ENCODE measurements at places on chromosomes 3 and 15. TPM values are rescaled to one million over a fixed set of nuclear protein-coding genes. Genes with fewer than 3 reads are reported as not detected.

- no peak overlapping the region for H3K27ac ChIP-seq
- H3K36me3 ChIP-seq: no peaks in the 10 kb centered on the region
- no peaks in the 10 kb centered on the region for H3K4me1 ChIP-seq
- H3K27me3 ChIP-seq: no peaks in the 10 kb centered on the region
These were observed 29.7 kb upstream of the MDFIC2 start for GRCh38 chr3:70342149-70342548.

The CYP1A2 gene
- not detected for total RNA-seq

GRCh38 chr15:39625451-39625850 is 44.6 kb downstream of the THBS1 start:
- no peak overlapping the region for H3K4me3 ChIP-seq
- H3K27me3 ChIP-seq: no peaks in the 10 kb centered on the region
- H3K4me1 ChIP-seq: peaks cover 58% of the 10 kb centered on the region
- no peak for DNase-seq

- DNase-seq: peak; percentile 7
- no peaks in the 10 kb centered on the region for H3K4me1 ChIP-seq
- H3K4me3 ChIP-seq: no peak overlapping the region
- H3K27ac ChIP-seq: no peak overlapping the region
- H3K27me3 ChIP-seq: peaks cover 11% of the 10 kb centered on the region
These were observed 319.3 kb upstream of the ATP10A start for GRCh38 chr15:26182441-26182840.

DNA sequence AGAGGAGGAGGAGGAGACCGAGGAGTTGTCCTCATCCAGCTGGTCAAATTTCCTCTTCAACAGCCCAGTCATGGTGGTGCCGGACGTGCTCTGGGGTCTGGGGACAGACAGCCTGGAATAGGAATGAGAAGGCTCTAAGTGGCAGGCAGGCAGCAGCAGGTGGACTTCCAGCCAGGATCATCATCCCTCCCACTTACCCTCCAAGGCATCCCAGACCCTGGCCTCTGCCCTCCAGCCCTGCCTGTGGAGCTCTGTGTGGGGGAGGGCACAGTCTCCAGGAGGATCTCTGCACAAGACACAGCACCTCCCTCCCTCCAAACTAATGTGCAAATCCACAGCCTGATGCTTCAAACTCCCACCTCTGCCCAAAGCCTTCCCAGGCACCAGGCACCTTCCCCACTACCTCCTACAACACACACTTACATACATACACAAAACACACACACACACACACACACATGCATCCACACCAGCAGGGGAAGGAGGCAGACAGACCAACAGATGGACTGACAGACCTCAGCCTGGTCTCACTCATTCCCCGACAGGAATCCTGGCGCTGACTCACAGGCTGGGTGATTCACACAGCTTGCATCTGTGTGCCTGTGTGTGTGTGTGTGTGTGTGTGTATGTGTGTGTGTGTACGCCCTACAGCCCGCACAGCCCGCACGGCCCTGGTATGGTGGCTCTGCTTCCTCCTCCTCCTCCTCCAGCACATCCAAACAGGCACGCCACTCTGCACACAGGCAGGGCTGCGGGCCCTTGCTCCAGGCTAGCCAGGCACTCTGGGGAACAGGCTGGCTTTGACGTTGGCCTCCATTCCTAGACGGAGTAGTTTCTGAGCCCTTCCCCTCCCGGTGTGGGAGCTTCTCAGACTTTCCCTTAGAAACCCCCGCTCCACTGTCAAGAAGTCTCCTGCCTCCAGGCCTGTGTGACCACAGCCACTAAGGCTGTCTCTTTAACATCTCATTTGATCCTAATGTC is 6.5 kb downstream of the CSRNP1 start:
- H3K4me1 ChIP-seq: peaks cover 76% of the 10 kb centered on the region
- DNase-seq: peak; percentile 97
- H3K4me3 ChIP-seq: peak overlapping the region; percentile 36
- H3K27me3 ChIP-seq: no peaks in the 10 kb centered on the region

The TRPM7 gene
- total RNA-seq: 16.8 TPM

The CPN2 gene
- not detected for total RNA-seq

The COL6A6 gene
- total RNA-seq: not detected

The XIRP1 gene
- total RNA-seq: not detected

The LYZL4 gene
- total RNA-seq: not detected

GRCh38 chr15:95590533-95591044 is 739.9 kb upstream of the NR2F2 start:
- DNase-seq: no peak
- no peaks in the 10 kb centered on the region for H3K4me1 ChIP-seq
- no peaks in the 10 kb centered on the region for H3K27me3 ChIP-seq
- H3K27ac ChIP-seq: no peak overlapping the region

DNA sequence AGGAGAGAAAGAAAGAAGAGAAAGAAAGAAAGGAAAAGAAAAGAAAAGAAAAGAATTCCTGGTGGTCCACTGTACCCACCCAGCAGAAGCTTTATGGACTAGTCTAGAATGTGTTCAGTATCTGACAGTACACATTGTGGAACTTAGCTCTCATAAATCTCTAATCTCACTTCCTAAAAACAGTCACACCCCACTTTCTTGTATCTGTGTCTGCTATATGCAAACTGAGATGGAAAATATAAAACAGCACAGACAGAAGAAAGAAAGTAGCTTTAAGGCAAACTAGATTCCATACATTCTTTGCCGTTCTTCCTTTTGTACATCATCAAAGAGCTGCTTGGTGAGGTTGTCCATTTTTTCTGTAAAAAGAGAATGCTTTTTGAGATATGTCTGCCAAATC is 41.1 kb upstream of the GNB5 start:
- DNase-seq: no peak
- no peaks in the 10 kb centered on the region for H3K27me3 ChIP-seq
- peaks cover 15% of the 10 kb centered on the region for H3K36me3 ChIP-seq

DNA sequence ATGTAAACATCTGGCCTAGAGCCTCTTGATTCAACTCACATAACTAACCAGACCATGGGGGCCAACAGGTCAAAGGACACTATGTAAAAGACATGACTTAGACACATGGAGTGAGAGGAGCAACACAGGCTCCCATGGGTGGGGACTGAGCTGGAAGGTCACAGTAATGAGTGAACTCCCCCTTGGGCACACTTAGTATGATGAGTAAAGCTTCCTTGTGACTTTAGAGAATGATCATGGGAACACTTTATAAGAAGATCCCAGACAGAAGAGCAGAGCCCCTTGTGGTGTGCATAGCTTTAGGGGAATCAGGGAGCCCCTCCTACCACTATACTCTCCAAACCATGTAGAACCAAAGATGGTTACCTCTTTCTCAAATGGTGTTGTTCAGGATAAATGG is 10.2 kb downstream of the GCSAM start:
- H3K27me3 ChIP-seq: no peaks in the 10 kb centered on the region
- peaks cover 9% of the 10 kb centered on the region for H3K36me3 ChIP-seq
- H3K4me1 ChIP-seq: no peaks in the 10 kb centered on the region

The ADCY5 gene
- not detected for total RNA-seq

DNA sequence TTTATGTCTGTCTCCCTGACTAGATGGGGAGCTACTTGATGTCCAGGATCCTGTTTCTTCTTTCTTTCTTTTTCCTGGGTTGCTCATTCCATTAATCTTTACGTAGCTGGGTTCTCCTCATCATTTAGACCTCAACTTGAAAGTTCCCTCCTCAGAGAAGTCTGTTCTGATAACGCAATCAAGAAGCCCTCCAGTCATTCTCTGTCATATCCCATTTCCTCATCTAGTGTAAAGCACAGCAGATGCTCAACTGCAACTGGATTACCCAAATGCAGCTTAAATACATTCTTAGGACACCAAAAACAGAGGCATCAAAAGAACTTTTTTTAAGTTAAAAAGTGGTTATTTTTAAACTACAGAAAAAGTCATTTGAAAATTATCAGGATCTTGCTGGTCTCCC is 51.7 kb upstream of the ST3GAL6 start:
- H3K36me3 ChIP-seq: no peaks in the 10 kb centered on the region
- H3K4me3 ChIP-seq: no peak overlapping the region
- no peak for DNase-seq

DNA sequence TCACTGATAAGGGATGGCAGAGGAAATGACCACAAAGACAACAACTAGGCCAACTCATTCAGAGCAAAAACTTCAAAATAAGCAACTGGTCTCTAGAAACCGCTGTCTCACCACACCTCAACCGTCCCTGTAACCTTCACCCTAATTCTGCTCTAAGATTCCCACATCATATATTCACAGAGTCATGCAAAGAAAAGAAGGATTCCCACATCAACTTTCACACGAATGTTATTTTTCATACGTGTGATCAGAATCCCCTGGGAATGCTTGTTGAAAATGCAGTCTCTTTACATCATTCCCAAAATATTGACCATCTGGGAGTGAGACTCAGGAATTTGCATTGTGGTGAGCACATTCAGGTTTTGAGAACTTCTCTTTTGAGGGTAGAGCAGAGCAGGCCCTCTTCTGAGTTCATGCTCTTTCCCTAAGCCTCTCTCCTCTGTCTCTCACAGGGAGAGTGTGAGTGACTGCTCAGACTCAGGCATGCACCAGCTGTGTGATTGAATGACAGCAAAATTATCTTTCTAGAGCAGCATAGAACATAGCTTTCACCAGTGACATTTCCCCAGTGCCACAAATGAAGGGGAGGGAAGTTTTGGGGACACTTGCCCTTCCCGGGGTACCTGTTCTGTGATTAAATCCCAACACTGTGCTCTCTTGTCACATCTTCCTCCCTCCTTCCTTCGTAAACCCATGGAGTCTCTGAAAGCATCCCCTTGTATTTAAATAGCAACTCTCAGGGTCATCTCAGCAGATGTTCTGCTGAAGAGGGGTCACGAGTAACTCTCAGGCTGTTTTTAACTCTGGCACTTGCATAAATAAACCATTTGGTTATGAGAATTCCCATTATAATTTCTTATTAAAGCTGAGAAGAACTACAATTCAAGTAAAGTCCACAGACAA is 170.9 kb downstream of the PLCL2 start:
- no peaks in the 10 kb centered on the region for H3K27me3 ChIP-seq
- H3K4me1 ChIP-seq: no peaks in the 10 kb centered on the region
- DNase-seq: no peak
- no peaks in the 10 kb centered on the region for H3K36me3 ChIP-seq
- no peak overlapping the region for H3K4me3 ChIP-seq

DNA sequence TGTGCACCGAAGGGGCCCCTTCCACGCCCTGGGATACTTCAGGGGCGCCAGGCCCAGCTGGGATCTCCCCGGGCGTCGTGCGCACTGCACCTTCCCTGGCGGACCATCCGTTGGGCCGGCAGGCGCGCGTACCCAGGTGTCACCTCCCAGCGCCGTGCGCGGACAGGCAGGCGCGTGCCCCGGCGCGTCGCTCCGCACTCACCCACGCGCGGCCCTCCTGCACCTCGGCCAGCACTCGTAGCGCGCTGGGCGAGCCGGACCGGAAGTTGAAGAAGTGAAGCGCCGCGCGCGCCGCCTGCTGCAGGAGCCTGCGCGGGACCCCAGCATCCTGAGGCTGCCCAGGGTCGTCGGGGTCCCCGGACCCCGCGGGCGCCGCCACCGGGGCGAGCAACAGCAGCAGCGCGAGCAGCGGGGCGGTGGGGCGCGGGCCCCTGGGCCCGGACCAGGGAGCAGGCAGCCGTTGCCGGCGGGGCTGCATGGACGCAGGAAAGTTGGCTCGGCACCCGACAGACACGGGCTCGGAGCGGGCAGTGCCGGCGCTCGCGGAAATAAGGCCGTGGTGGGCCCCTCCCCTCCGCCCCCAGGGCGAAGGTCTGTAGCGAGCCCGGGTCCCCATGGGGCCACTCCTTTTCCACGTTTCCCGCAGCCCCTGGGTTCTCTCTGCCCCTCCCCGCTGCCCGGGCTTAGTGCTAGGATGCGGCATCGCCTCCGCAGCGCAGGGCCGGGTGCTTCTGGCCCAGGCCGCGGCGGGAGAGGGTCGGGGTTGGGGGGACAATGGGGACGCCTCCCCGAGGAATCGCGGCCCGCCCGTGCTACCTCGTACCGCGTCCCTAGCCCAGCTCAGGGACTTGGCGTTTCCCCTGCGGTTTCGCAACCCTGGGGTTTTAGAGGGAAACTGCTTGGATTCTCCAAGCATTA is at the start of gene RARRES1:
RARRES1 (minus strand) TSS at position 520 of the 918 bp plus-strand sequence; CDS start at position 478, 42 bp downstream.
- no peaks in the 10 kb centered on the region for H3K27me3 ChIP-seq
- H3K36me3 ChIP-seq: no peaks in the 10 kb centered on the region
- DNase-seq: no peak
- H3K4me3 ChIP-seq: no peak within 1 kb of the TSS

DNA sequence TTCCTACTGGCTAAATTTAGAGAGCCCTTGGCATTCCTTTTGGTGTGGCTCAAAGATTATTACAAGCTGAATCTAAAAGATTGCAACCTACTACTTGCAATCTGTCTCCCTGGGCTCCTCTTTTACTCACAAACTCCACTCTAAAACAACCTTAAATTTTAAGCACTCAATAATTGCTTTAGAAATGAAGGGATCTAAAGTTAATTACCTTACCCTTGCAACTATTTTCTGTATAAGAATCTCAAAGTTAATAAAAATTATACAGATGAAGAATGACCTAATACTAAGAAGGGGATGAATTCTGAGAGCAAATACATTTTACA is 60.2 kb downstream of the ESYT3 start:
- peak overlapping the region; percentile 82 for H3K27ac ChIP-seq
- no peaks in the 10 kb centered on the region for H3K27me3 ChIP-seq
- H3K36me3 ChIP-seq: no peaks in the 10 kb centered on the region
- DNase-seq: no peak

DNA sequence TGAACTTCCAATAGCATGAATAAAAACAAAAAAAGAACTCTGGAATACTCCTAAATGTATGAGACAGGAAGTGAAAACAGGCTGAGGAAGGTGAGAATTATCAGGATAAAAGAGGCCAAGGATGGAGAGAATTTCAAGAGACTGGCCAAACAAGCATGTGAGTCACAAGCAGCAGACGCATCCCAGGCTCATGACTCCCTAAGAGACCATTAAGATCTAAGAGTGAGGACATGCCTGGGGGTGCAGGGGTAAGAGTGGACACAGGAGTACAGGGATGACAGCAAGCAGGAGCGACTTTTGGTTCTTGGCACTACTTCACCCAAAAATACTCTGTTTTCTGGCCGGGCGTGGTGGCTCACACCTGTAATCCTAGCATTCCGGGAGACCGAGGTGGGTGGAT is 7.1 kb downstream of the SCAMP2 start:
- H3K4me1 ChIP-seq: peaks cover 35% of the 10 kb centered on the region
- peak overlapping the region; percentile 40 for H3K27ac ChIP-seq
- peak; percentile 74 for DNase-seq
- no peak overlapping the region for H3K4me3 ChIP-seq
- no peaks in the 10 kb centered on the region for H3K27me3 ChIP-seq

DNA sequence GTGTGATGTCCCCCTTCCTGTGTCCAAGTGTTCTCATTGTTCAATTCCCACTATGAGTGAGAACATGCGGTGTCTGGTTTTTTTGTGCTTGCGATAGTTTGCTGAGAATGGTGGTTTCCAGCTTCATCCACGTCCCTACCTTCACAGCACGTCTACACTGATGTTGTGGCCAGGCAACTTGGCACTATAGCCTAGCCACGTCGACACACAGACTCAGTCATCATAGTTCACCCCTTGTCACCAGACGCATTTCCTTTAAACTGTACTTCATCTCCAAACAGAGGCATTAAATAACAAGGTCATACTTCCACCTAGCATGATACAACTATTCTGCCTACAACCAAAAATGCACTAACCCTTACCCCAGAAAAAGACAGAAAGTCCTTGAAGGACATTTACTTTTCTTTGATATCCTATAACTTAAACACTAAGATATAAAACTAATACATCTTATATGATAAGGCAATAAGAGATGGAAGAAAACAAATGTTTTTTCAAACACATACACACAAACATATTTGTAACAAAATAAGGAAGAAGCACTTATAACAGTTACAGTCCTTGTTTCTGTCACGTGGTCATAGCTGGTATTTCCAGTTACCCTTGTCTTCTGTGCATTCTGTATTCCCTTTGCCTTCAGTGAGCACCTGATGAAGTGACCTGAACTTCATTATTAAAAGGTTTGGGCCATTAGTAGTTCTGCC is 121.4 kb downstream of the KLF13 start:
- no peaks in the 10 kb centered on the region for H3K36me3 ChIP-seq
- DNase-seq: no peak
- H3K4me3 ChIP-seq: no peak overlapping the region
- no peak overlapping the region for H3K27ac ChIP-seq
- peaks cover 3% of the 10 kb centered on the region for H3K4me1 ChIP-seq
- H3K27me3 ChIP-seq: no peaks in the 10 kb centered on the region
